GM12878 (cell line): ENCODE measurements at places on chromosomes 12 and 14. TPM values are rescaled to one million over a fixed set of nuclear protein-coding genes. Genes with fewer than 3 reads are reported as not detected.

The INSM2 gene
- polyA plus RNA-seq = not detected in 2 replicates

The AMIGO2 gene
- not detected in 2 replicates for polyA plus RNA-seq

The OR5AU1 gene
- not detected in 2 replicates for polyA plus RNA-seq

The INHBE gene
- polyA plus RNA-seq = 0.09 and 0.10 TPM in 2 replicates

The CFAP73 gene
- not detected in 2 replicates for polyA plus RNA-seq

The C12orf56 gene
- not detected in 2 replicates for polyA plus RNA-seq

The KRT75 gene
- not detected in 2 replicates for polyA plus RNA-seq

The BATF gene
- polyA plus RNA-seq = 133 and 139 TPM in 2 replicates

The SMIM41 gene
- polyA plus RNA-seq = not detected in 2 replicates

The SLC41A2 gene
- polyA plus RNA-seq = 7.3 and 9.5 TPM in 2 replicates

The LRCOL1 gene
- not detected in 2 replicates for polyA plus RNA-seq

The RNFT2 gene
- polyA plus RNA-seq = 11.7 and 14.2 TPM in 2 replicates

The OR4N5 gene
- not detected in 2 replicates for polyA plus RNA-seq

The TAS2R7 gene
- polyA plus RNA-seq = not detected in 2 replicates

The KRT85 gene
- polyA plus RNA-seq = 0.05 and 0.12 TPM in 2 replicates

The NRXN3 gene
- 1.1 and 1.7 TPM in 2 replicates for polyA plus RNA-seq

The NKX2-8 gene
- not detected in 2 replicates for polyA plus RNA-seq

The CPNE6 gene
- polyA plus RNA-seq = 0.07 and 0.32 TPM in 2 replicates

The NGB gene
- not detected in 2 replicates for polyA plus RNA-seq

The CD9 gene
- polyA plus RNA-seq = 10.9 and 13.1 TPM in 2 replicates

The ACOT6 gene
- not detected in 2 replicates for polyA plus RNA-seq

The SRRM4 gene
- not detected in 2 replicates for polyA plus RNA-seq

The RERGL gene
- polyA plus RNA-seq = not detected in 2 replicates

The RHOJ gene
- not detected in 2 replicates for polyA plus RNA-seq

The ART4 gene
- not detected in 2 replicates for polyA plus RNA-seq

The OTOGL gene
- polyA plus RNA-seq = 0.04 and 0.09 TPM in 2 replicates

The KRT3 gene
- polyA plus RNA-seq = not detected in 2 replicates

The TDRD9 gene
- not detected in 2 replicates for polyA plus RNA-seq

The KRT81 gene
- not detected in 2 replicates for polyA plus RNA-seq

The COA8 gene
- polyA plus RNA-seq = 67.6 TPM in 2 replicates

The CEBPE gene
- not detected in 2 replicates for polyA plus RNA-seq

The BICDL1 gene
- polyA plus RNA-seq = 0.76 and 1.7 TPM in 2 replicates

The USP44 gene
- polyA plus RNA-seq = 0.08 and 0.13 TPM in 2 replicates

The CD163L1 gene
- 2.9 TPM in 2 replicates for polyA plus RNA-seq

The LRTM2 gene
- not detected in 2 replicates for polyA plus RNA-seq

The CCND2 gene
- polyA plus RNA-seq = 181 and 200 TPM in 2 replicates

The HOXC13 gene
- polyA plus RNA-seq = not detected in 2 replicates

The GALNT9 gene
- polyA plus RNA-seq = not detected in 2 replicates

The ALDH1L2 gene
- polyA plus RNA-seq = 10.6 and 11.7 TPM in 2 replicates

The ARL1 gene
- polyA plus RNA-seq = 66.0 and 69.9 TPM in 2 replicates

The HOXC10 gene
- polyA plus RNA-seq = not detected in 2 replicates

The MAP1LC3B2 gene
- polyA plus RNA-seq = 2.7 and 2.9 TPM in 2 replicates

The JAG2 gene
- polyA plus RNA-seq = 0.03 and 0.04 TPM in 2 replicates

The ETFBKMT gene
- polyA plus RNA-seq = 0.56 and 1.1 TPM in 2 replicates

The AQP2 gene
- polyA plus RNA-seq = not detected in 2 replicates

The TAS2R30 gene
- polyA plus RNA-seq = 0.09 TPM in 1 of 2 replicates, not detected in the other

The PLEKHG3 gene
- polyA plus RNA-seq = 0.07 TPM in 1 of 2 replicates, not detected in the other

The SP7 gene
- polyA plus RNA-seq = not detected in 2 replicates

The SERPINA5 gene
- not detected in 2 replicates for polyA plus RNA-seq

The TCP11L2 gene
- 0.20 and 0.59 TPM in 2 replicates for polyA plus RNA-seq

The MARCHF9 gene
- polyA plus RNA-seq = 3.3 and 4.5 TPM in 2 replicates
